ENCODE measurements at places on chromosomes 11 and 22. TPM values are rescaled to one million over a fixed set of nuclear protein-coding genes. Genes with fewer than 3 reads are reported as not detected.

Gene MS4A15
- not detected for total RNA-seq

Gene MS4A4A
- total RNA-seq, result not detected

Gene CLTCL1
- 5.0 TPM for total RNA-seq

Gene ART5
- 0.39 TPM for total RNA-seq

Gene GGTLC3
- total RNA-seq, result not detected

Gene NTM
- not detected for total RNA-seq

Gene SEC14L6
- 0.03 TPM for total RNA-seq

Gene GLB1L3
- total RNA-seq, result not detected

Gene OR2AG1
- total RNA-seq, result not detected

Gene DUSP18
- 4.6 TPM for total RNA-seq

Gene NELL1
- total RNA-seq, result not detected

Gene OR52A1
- not detected for total RNA-seq

Gene CCDC82
- 19.0 TPM for total RNA-seq

Gene NOX4
- total RNA-seq, result not detected

Gene RAG1
- total RNA-seq, result 0.64 TPM

Gene MUC5B
- total RNA-seq, result 2.7 TPM

Gene OR10A2
- total RNA-seq, result not detected

Gene CHRNA10
- 0.78 TPM for total RNA-seq

Gene SCN4B
- 0.08 TPM for total RNA-seq

Measured in A549 treated with CORT108297 at 1 μM for 4 hours (cell line).